ENCODE measurements at places on chromosomes 1 and 21.

- DNase-seq = no peak
Observed at GRCh38 chr1:204292740-204293139, 67.0 kb downstream of the PLEKHA6 start.

GRCh38 chr1:201709564-201710295 is 119.2 kb upstream of the IPO9 start:
- peak; percentile 77 for DNase-seq

DNA sequence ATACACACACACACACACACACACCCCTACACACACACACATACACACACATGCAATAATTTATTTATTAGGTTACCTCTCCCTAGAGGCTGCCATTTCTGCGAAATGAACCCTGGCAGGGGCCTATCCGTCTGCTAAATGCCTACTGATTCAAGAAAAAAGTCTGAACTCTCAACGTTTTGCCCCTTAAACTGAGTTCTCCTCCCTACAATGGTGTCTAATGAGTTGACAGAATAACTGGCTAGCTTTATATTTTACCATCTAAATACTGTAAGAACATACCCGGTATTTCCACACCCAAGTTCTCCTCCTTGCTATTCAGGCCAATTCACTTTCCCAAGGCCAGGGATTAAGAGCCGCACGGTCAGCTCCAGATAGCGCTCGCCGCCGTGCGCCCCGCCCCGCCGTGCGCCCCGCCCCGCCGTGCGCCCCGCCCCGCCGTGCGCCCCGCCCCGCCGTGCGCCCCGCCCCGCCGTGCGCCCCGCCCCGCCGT is 339 bp upstream of the RNPC3 start:
- no peak for DNase-seq

- no peak for DNase-seq
Observed at GRCh38 chr1:36771660-36772284, 262.5 kb downstream of the GRIK3 start.

GRCh38 chr1:157403203-157403602 is 149.1 kb downstream of the FCRL5 start:
- DNase-seq = no peak

DNA sequence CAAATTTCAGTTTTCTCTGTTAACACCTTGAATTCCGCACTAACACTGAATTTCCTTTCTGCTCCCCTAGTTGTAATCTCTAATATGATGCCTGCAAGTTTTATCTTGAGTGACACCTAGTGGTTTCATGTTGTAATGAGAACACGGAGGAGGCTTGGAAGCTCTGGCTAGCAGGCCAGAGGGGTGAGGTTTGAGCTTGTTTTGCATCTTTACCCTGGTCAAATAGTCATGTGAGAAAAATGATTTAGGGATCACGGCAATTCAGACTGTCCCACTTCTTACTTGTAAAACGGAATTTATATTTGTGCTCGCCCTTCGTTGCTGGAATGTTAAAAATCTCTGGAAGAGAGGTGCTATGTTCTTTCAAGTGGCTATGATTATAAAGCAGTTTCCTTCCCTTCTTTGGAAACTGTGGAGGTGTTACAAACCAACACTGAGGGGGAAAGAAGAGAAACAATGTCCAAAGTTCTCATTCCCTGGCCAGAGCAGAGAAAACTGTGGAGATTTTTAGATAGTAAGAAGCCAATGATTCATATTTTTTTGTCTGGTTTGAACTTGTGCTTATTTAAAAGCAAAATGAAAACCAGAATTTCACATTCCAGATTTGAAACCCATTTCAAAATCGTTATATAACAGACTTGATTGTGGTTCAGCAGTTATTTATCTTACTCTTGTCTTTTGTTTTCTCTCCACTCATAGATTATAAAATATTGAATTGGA is 5.3 kb upstream of the MROH9 start:
- no peak for DNase-seq

DNA sequence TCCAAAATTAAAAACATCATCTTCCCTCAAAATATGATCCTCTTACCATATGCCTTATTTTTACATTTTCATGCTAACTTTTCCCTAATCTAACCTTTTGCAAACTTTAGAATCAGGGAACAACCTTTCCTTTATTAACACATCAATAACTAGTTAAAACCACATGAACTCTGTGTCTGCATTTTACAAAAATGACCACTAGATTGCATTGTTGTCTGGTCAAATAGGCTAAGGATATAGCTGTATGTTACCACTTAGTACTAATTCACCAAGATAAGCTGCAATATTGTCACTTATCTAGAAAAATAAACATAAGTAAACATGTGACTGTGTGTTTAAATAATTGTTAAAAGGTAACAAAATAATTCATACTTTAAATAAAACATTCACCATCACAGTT is 82.3 kb downstream of the DENND1B start:
- no peak for DNase-seq
